Activated naive CD4-positive, alpha-beta T cell (primary cell): ENCODE measurements at places on chromosomes 11 and 22.
A peak's percentile ranks its signal among the peaks of the same experiment; 100 is the strongest.

DNA sequence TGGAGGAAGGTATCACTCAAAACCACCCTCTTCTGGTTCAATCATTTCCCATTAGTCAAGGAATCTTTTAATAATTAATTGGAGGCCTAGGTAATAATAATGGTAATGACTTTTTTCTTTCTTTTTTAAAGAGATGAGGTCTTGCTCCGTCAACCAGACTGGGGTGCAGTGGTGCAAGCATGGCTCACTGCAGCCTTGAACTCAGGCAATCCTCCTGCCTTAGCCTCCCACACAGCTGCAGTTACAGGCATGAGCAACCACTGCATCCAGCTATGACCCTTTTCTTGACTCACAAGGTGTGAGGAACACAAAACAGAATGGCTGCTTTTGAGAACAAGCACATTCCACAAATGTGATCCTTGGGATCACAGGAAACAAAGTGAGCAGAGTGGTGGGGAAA, 3.6 kb downstream of the POLDIP3 start:
- no peak for DNase-seq

GRCh38 chr22:43990044-43990443, 34.1 kb upstream of the PARVB start:
- DNase-seq, result no peak

- DNase-seq, result peak; percentile 20
Measured at GRCh38 chr22:41746567-41747400, 47.5 kb downstream of the MEI1 start.

DNA sequence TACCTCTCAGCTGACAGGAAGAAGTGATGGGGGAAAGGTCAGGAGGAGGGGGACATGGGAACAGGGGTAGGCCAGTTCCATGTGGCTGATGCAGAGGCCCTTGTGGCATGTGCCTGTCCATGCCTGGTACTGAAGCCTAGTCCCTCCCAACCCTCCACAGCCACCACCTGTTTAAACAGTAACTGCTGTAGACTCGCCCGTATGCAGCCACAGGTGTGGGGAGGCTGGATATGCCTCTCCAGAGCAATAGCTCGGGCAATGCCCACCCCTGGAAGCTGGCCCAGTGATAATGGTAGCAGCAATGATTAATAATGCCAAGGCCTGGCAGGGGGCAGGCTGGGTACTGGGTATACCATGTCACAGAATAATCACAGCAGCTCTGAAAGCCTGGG, 2.3 kb downstream of the SMTN start:
- DNase-seq, result no peak

DNA sequence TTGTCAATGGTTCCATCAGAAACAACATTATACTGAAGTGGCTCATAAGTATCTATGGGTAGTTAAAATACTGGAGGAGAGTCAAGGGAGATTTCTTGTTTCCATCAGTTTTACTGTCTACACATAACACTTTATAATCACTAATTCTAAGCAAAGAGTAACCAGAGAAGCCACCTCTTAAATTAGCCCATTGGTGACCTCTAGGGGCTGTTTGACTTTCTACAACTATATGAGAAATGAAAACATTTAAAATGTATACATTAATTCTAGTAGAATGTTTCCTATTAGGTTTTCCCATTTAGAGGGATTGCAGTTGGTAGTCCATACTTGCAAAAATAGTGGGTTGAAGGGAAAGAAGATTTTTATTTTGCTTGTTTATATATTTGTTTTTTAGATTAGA, 504.3 kb downstream of the FAM181B start:
- no peak for DNase-seq

- peak; percentile 56 for DNase-seq
Measured at GRCh38 chr22:20979243-20979809, 2.8 kb upstream of the LZTR1 start.

- DNase-seq, result no peak
Measured at GRCh38 chr11:130413405-130414106, 14.9 kb downstream of the ADAMTS8 start.

DNA sequence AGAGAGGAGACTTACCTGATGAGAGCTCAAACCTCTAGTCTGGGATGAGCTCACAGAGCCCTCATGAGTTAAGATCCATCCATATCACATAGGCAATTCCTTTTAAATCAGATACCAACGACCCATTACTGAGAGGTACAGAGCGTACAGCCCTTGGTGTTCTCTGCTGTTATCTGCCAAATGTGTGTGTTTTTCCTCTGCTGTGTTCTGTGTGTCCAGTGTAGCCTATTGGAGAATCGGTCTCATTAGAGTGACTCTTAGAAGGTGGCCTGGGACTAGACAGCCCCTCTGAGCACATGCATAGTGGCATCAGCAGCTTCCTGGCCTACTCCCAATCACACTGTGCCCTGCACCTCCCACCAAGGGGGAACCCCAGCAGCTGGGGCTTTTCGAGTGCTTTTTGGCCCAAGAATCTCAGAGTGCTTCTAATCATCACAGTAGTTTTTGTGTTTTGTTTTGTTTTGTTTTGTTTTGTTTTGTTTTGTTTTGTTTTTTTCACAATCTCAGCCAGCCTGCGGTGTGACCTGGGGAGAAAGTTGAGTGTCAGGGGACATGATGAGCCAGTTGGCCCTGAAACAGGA, 25.4 kb downstream of the TP53AIP1 start:
- DNase-seq, result no peak

DNA sequence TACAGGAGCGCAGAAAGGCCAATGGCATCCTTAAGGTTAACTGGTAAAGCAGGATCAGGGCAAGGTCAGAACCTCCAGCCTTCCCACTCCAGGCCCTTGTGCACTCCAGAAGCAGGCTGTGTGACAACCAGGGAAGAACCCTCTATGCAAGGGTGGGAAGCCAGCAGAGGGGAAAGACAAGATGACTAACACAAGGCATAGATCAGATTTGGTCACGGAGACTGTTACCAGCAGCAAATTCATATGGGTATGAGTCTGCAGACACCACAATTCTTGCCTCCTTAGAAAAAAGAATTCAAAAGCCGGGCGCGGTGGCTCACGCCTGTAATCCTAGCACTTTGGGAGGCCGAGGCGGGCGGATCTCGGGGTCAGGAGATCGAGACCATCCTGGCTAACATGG, 39.8 kb upstream of the MTNR1B start:
- no peak for DNase-seq

GRCh38 chr11:8941341-8942103, 1.3 kb downstream of the ASCL3 start:
- no peak for DNase-seq
